ENCODE measurements at places on chromosomes 11 and 22.

DNA sequence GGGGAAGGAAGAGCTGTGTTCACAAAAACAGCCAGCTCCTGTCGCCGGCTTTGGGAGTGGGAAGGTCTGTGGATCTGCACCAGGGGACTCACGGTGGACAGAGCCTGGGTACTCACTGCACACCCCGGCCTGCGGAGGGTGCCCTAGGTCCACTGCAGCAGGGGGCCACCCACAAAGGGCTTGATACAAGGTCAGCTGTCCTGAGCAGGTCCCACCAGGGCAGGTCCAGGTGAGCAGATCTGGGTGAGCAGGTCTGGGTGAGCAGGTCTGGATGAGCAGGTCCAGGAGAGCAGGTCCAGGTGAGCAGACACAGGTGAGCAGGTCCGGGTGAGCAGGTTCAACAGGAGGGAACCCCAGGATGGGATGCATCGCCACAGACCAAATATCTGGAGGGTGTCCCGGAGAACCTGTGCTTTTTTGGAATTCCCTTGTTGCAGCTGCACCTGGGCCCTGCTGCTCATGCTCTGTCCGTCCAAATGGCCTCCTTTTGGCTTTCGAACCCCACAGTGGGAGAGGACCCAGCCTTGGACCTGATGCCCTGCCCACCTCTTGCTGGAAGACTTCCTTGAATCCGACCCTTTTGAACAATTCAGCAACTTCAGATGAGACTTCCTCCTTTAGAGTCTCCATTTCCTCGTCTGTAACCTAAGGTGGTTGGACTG is 485.3 kb downstream of the TBC1D22A start:
- no peaks in the 10 kb centered on the region for H3K36me3 ChIP-seq
- peaks cover 2% of the 10 kb centered on the region for H3K27me3 ChIP-seq
- H3K27ac ChIP-seq, result no peak overlapping the region
- no peak for DNase-seq
- no peak overlapping the region for H3K4me3 ChIP-seq
- H3K4me1 ChIP-seq, result no peaks in the 10 kb centered on the region

- H3K4me1 ChIP-seq, result peaks cover 12% of the 10 kb centered on the region
- no peaks in the 10 kb centered on the region for H3K27me3 ChIP-seq
- H3K36me3 ChIP-seq, result no peaks in the 10 kb centered on the region
- DNase-seq, result peak; percentile 24
Measured at GRCh38 chr11:61776561-61777075, 15.8 kb downstream of the TMEM258 start.

DNA sequence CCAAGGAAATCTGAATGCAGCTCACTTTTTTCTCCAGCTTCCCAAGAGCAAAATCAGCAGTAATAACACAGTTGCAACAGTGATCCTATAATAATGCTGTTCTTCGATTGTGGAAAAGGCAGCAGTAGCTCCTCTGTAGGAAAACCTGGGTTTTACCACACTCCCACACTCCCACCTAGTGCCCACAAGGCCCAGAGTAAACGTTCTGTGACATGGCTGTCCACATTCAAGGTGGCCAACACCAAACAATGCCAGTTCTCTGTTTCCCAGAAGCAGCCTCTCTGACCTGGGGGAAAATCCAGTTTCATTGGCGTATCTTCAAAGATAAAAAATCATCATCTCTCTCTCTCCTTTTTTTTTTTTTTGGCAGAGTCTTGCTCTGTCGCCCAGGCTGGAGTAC is 40.2 kb downstream of the WT1 start:
- H3K4me3 ChIP-seq, result no peak overlapping the region
- H3K36me3 ChIP-seq, result no peaks in the 10 kb centered on the region
- no peak for DNase-seq
- no peaks in the 10 kb centered on the region for H3K4me1 ChIP-seq
- no peaks in the 10 kb centered on the region for H3K27me3 ChIP-seq
- no peak overlapping the region for H3K27ac ChIP-seq

DNA sequence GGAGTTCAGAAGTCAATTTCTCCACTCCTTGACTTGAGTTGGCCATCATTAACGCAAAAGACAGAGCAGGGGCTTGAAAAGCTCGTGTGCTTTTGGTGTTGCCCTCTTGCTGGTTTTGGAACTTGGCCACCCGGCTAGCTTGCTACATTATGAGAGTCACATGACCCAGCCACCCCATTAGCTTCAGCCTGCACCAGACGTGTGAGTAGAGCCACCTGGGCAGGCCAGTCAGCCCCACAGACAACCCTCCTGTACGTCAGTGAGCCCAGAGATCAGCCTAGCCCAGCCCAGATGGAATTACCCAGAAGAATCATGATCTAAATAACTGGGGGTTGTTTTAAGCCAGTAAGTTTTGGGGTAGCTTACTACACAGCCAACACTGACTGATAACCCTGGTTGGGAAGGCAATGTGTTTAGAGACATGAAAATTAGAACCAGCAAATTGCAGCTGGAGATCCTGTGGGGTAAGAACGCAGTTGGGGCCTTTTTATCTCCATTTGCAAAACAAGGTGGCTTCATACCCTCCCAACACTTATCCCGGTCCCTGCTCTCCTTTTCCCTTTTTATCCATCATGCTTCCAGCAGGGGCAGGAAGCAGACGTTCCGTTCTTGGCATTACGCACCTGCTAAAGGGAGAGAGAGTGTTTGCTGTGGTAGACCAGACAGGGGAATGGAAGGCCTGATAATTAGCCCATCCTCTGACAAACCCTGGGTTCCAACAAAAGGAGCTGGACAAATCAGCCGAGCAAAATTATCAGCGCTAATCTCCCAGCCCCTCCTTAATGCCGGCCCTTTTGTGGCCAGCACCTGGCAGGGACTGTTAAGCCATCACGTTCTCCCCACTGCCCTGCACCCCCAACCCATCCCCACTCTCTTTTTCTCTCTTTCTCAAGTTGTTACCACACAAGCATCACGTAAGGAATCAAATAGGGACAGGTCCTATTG is 548.7 kb upstream of the CADM1 start:
- DNase-seq, result no peak
- H3K36me3 ChIP-seq, result no peaks in the 10 kb centered on the region
- no peak overlapping the region for H3K27ac ChIP-seq
- no peaks in the 10 kb centered on the region for H3K4me1 ChIP-seq
- H3K4me3 ChIP-seq, result no peak overlapping the region
- H3K27me3 ChIP-seq, result no peaks in the 10 kb centered on the region

DNA sequence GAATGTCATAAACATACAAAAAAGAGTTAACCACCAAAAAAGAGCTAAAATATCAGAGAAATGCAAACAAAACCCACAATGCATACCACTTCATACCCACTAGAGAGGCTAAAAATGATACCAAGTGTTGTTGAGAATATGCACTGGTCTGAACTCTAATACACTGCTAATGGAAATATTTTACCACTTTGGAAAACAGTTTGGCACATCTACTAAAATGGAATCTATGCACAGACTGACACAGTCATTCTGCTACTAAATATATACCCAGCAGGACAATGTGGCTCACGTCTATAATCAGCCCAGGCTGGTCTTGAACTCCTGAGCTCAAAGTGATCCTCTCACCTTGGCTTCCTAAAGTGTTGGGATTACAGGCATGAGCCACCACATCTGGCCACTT is 18.0 kb downstream of the MAPK1 start:
- H3K4me1 ChIP-seq, result peaks cover 35% of the 10 kb centered on the region
- H3K36me3 ChIP-seq, result no peaks in the 10 kb centered on the region

GRCh38 chr11:22044126-22044525 is 148.8 kb upstream of the ANO5 start:
- no peaks in the 10 kb centered on the region for H3K36me3 ChIP-seq
- H3K4me1 ChIP-seq, result no peaks in the 10 kb centered on the region
- no peak overlapping the region for H3K27ac ChIP-seq
- no peak for DNase-seq

DNA sequence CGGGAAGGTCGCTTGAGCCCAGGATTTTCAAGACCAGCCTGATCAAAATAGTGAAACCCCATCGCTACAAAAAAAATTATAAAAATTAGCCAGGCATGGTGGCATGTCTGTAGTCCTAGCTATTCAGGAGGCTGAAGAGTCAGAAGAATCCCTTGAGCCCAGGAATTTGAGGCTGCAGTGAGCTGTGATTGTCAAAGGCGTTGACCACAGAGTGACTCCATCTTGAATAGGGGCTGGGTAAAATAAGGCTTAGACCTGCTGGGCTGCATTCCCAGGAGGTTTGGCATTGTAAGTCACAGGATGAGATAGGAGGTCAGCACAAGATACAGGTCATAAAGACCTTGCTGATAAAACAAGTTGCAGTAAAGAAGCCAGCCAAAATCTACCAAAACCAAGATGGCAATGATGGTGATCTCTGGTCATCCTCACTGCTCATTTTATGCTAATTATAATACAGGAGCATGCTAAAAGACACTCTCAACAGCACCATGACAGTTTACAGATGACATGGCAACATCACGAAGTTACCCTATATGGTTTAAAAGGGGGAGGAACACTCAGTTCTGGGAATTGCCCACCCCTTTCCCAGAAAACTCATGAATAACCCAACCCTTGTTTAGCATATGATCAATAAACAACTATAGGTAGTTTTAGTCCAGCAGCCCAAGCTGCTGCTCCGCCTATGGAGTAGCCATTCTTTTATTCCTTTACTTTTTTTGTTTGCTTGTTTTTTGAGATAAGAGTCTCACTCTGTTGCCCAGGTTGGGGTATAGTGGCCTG is 2.8 kb upstream of the RDX start:
- DNase-seq, result no peak
- no peaks in the 10 kb centered on the region for H3K36me3 ChIP-seq
- no peak overlapping the region for H3K4me3 ChIP-seq
- no peaks in the 10 kb centered on the region for H3K27me3 ChIP-seq
- no peak overlapping the region for H3K27ac ChIP-seq

- DNase-seq, result peak; percentile 88
- peak overlapping the region; percentile 80 for H3K27ac ChIP-seq
- H3K27me3 ChIP-seq, result no peaks in the 10 kb centered on the region
- H3K36me3 ChIP-seq, result no peaks in the 10 kb centered on the region
- H3K4me1 ChIP-seq, result peaks cover 31% of the 10 kb centered on the region
- peak overlapping the region; percentile 64 for H3K4me3 ChIP-seq
Measured at GRCh38 chr22:50526108-50526833, 873 bp upstream of the SCO2 start.

GRCh38 chr11:58998480-58999290 is 59.4 kb downstream of the GLYATL1 start:
- H3K36me3 ChIP-seq, result no peaks in the 10 kb centered on the region
- no peak overlapping the region for H3K27ac ChIP-seq
- H3K27me3 ChIP-seq, result no peaks in the 10 kb centered on the region
- H3K4me3 ChIP-seq, result no peak overlapping the region
- no peak for DNase-seq

GRCh38 chr22:29606320-29606719 is 2.9 kb downstream of the NF2 start:
- no peaks in the 10 kb centered on the region for H3K27me3 ChIP-seq
- no peak overlapping the region for H3K4me3 ChIP-seq
- H3K36me3 ChIP-seq, result no peaks in the 10 kb centered on the region
- H3K4me1 ChIP-seq, result peaks cover 23% of the 10 kb centered on the region
- no peak for DNase-seq
- no peak overlapping the region for H3K27ac ChIP-seq

DNA sequence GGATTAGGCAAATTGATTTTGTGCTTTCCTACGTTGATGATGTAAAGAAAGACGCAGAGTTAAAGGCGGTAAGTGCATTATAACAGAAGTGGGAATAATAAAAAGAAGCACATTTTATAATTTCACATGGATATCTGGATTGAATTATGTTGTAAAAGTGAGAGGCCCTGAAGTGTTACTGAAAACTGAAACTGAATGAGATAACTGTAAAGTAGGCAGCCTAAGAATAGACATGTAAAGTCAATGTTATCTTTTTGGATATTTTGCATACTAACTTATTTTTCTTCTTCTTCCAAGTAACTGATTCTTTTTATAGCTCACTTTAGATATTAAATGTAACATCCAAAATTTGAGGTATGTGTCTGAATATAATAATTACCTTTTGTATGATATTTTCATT is 28.3 kb downstream of the ANO5 start:
- no peak overlapping the region for H3K27ac ChIP-seq
- H3K4me1 ChIP-seq, result no peaks in the 10 kb centered on the region
- no peaks in the 10 kb centered on the region for H3K36me3 ChIP-seq
- H3K27me3 ChIP-seq, result no peaks in the 10 kb centered on the region
- no peak overlapping the region for H3K4me3 ChIP-seq

GRCh38 chr11:70331901-70332300 is 61.4 kb downstream of the PPFIA1 start:
- peaks cover 57% of the 10 kb centered on the region for H3K36me3 ChIP-seq
- H3K27ac ChIP-seq, result no peak overlapping the region
- H3K4me1 ChIP-seq, result no peaks in the 10 kb centered on the region
- no peak for DNase-seq

DNA sequence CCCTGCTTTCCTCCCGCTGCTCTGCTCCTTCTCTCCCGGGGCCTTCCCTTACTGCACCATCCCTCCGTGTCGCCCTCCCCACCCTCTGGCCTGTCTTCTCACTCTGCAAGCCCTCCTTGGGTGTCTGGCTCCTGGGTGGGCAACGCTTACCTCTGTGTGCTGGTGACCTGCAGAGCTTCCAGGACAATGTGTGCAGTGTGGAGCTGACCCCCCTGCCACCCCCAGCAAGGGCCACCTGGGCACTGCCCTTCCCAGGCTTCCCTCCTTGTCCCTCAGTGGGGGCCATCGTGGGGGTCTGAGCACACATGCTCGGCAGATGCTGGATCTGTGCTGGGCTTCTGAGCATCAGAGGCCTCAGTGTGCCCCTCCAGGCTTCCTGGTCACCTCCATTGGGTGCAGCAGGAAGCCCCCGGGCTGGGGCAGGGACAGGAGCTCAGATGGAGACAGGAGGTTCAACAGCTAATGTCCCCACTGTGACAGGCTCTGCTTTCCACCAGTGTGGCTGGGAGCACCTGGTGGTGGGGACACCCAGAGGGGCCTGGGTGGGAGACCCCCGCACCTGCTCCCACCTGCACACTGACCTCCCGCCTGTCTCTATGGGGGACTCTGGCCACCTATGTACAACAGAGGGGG is 7.8 kb upstream of the BRSK2 start:
- H3K27me3 ChIP-seq, result no peaks in the 10 kb centered on the region
- H3K4me3 ChIP-seq, result no peak overlapping the region
- no peaks in the 10 kb centered on the region for H3K36me3 ChIP-seq
- H3K4me1 ChIP-seq, result peaks cover 3% of the 10 kb centered on the region

Measured in CD8-positive, alpha-beta memory T cell (primary cell).